Activated CD8-positive, alpha-beta memory T cell treated with anti-CD3 and anti-CD28 coated beads for 4 hours (primary cell): ENCODE measurements at places on chromosomes 1 and 21.

DNA sequence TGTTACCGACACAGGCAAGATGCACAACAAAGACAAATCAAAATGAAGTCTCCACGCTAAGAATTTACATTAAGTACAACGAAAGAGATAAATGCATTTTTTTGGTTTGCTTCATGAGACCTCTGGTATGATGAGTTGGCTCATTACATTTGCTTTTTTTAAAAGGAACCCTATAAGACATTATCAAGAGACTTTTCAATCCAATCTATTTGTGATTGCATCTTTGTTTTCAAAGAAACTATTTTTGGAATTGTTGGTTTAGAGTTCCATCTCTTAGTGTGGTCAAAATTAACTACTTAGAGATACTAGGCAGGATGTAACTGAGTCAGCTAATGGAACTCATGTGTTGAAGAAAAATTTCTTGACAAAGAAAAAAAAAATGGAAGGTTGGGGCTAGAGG is 200.1 kb downstream of the ZC3H11B start:
- no peak for DNase-seq

DNA sequence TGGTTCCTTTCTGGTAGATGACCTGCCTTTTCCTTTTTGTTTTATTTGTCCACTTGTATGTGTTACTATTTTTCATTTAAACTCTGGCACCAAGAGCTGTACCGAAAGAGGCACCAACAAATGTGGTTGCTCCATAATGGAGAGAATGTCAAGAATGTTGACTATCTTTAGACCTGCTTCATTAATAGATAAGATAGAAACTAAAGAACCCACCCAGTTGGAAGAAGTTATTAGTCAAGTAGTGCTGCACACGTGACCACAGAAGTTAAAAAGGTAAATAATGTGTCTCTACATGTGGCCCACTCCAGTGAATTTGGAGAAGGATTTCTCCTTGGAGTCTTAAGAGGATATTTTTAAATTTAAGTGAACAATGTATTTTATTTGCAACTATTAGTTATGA is 9.3 kb downstream of the ATP1A1 start:
- no peak for DNase-seq

- no peak for DNase-seq
Observed at GRCh38 chr1:9350013-9350908, 57.6 kb downstream of the SPSB1 start.

- DNase-seq = no peak
Observed at GRCh38 chr1:15680131-15680530, 4.0 kb upstream of the PLEKHM2 start.

DNA sequence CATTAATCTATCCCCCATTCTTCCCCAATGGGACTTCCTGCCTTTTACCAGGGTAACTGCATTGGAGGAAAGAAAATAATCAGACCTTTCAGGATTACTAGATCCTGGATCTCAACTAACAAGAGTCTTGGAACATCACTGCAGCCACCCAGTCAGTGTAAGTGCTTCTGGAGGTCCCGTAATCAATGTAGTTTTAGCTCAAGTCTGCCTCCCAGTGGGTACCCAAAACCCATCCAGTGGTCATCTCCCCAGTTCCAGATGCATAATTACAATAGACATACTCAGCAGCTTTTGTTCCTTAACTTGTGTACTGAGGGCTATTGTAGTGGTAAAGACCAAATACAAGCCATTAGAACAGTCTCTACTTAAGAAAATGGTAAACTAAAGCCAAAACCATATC is 319.1 kb downstream of the GPATCH2 start:
- DNase-seq = no peak

DNA sequence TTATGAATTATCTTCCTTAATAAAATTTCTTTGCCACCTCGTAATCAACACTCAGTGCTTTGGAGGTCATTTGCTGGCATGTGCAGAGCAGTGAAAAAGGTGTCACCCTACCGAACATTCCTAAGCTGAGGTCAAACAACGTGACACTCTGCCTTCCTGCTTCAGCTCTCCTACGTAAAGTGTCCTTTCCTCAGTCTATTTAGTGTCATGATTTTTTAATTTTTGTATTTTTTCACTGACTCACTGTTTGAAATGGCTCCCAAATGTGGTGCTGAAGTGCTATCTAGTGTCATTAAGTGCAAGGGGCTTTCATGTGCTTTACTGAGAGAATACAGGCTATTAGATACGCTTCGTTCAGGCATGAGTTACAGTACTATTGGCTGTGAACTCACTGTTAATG is 37.0 kb upstream of the ITPKB start:
- DNase-seq = no peak

DNA sequence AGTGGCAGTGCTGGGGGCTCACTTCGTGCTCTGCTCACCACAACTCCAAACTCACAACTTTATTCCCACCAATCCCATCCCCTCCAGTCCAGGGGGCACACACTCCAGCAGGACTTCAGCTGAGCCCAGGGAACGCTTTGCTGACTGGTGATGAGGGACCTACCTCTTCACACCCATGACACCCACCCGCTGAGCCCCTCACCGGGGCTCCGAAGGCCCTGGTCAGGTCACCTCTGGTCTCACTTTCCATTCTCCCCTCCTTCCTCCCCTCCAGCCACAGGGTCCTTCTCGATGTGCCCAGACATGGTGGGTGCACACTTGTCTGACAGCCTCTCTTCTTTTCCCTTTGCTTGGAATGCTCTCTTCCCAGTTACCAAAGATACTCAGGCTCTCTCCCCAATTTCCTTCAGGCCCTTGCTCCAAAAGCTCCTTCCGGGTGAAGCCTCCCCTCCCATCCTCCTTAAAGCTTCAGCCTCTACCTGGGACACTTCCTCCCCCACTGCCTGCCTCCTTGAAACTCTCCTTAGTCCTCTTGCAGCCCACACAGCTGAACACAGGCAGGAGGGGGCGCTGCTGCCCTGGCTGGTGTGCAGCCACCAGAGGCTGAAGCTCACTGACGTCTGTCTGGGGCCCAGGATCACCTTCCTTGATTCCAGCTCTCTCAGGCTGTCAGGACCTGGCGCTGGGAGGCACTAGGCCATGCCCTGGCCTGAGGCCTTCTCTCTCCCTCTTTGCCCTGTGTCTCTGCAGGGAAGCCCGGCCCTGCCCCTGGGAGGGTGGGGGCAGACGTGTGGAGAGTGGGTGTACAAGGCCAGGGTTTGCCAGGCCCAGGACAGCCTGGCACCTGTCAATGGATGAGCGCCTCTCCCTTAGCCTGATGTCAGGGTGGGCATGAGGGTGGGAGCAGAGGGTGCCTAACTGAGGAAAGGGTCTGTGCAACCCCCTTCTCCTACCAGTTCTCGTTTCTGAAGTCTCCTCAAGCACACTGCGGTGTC is 1.6 kb downstream of the KCNE1 start:
- no peak for DNase-seq

DNA sequence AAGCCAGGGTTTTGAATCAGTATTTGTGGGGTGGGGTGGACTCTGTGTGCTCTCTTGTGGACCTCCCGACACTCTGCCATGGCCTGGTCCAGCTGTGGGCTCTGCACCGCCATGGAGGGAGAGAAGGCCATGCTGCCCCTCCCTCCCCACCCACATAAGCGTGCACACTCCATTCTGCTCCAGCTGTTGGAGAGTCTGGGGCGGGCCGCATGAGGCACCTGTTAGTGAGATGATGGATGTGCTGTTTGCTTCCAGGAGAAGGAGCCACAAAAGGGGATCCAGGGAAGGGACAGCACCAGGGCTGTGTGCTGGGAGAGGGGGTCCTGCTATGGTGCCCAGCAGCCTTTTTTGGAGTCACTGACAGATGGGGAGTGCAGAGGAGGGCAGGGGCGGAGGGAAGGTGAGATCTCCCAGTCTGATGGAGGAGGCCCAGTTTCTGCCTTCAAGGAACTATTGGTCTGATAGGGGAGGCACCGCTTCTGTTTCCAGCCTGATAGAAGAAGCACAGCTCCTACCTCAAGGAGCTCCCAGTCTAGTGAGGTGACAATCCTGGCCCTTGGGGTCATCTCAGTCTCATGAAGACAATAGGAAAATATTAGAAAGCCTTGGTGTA is 101.5 kb downstream of the ACTL8 start:
- no peak for DNase-seq

DNA sequence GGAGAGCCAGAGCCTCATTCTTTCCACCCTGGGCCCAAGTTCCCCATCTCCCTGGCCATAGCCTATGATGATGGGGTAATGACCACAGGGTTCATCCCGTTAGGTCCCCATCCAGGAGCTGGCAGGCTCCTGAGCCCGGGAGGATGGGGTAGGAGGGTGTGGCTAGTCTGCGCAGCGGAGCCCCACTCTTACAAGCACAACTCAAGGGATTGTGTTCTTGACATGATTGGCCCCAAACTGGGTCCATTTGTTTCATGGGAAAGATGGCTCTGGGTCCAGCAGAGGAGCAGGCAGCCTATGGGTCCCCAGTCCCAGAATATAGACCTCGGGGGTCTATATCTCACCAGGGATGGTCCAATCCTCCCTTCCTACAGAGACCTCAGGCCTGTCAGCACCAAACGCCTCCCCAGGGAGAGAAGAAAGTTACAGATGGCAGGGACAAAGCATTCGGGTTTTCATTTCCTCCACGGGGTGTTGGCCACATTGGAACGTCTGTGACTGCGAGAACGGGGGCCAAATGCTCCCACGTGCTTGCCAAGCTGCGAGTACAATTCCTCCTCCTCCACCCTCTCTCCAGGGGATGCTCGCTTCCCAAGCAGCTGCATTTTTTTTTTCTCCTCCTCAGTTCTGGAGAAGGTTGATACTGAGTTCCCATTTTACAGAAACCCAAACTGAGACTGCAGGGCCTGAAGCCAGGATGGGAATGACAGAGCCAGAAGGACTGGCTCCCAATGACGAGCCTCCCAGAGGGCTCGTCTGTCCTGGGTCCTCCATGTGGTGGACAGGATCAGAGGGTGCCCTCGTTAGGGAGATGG is 71.0 kb downstream of the DHRS3 start:
- DNase-seq = no peak

GRCh38 chr1:54498383-54499096 is 49.5 kb upstream of the ACOT11 start:
- DNase-seq = no peak

- no peak for DNase-seq
Observed at GRCh38 chr1:17819129-17819802, 64.1 kb downstream of the ACTL8 start.

- DNase-seq = no peak
Observed at GRCh38 chr1:111214074-111214801, 13.3 kb upstream of the CHI3L2 start.

DNA sequence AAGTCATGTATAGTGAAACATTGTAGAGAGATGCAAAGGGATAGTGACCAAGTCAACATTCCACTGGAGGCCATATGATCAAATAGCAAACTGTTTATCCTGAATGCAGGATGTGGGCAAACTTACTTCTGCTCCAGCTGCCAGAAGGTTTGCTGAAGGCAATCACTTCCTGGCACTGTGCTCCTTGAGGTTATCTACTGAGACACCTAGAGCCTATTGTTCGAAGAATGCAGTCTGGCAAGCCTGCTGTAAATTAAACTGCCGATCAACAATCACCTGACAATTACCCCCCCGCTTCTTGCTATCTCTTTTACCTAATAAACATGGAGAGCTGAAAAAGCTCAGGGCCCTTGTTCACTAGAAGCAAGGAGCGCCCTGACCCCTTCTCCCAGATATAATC is 139.4 kb upstream of the B3GALT2 start:
- no peak for DNase-seq

DNA sequence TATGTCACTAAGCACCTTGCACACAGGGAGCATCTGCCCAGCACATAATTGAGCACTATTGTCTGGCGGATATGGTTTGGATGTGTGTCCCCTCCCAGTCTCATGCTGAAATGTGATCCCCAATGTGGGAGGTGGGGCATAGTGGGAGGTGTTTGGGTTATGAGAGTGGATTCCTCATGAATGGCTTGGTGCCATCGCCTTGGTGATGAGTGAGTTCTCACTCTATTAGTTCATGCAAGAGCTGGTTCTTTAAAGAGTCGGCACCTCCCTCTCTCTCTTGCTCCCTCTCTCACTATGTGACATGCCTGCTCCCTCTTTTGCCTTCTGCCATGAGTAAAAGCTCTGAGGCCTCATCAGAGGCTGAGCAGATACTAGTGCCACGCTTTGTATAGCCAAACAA is 9.5 kb downstream of the CTSK start:
- DNase-seq = no peak

- no peak for DNase-seq
Observed at GRCh38 chr21:19353256-19353655, 949.7 kb upstream of the TMPRSS15 start.

DNA sequence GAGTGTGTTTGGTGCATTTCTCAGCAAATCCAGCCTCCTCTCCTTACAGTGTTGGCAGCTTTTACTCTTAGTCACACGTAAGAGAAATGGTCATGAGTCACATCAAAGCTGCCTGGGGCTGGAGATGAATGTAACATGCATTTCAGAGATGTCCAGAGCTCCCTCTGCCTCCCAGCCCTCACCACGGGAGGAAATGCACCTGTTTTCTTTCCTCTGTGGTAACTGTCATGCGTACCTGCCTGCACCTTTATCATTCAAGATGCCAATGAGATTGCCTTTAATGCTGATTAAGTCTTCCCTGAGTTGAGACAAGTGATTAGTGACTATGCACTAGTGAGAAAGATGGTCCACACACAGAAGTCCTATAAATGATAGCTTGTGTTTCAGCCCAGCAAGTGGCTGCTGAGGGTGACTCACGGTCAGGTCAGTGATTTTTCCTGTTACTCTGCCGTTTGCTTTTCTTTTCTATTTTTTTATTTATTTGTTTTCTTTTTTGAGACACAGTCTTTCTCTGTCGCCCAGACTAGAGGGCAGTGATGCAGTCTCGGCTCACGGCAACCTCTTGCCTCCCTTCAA is 277.3 kb upstream of the FMN2 start:
- DNase-seq = no peak

GRCh38 chr1:60699325-60699724 is 383.0 kb upstream of the NFIA start:
- no peak for DNase-seq

- no peak for DNase-seq
Observed at GRCh38 chr1:43706598-43707189, 642 bp upstream of the ST3GAL3 start.

DNA sequence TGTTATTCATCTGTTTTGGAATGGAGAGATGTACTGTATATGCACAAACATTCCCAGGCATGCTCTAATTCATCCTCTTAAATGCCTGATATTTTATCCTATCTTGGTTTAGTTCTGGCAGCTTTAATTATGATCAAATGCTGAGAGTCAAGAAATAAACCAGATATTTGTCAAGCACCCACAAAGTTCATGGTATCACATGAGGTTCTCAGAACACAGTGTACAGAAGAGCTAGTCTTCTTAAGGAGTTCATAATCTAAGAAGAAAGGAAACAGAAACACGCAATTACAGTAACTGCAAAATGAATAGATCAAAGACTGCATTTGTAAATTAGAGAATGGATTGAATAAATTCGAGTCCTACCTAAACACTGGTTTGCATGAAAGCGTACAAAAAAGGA is 58.3 kb upstream of the KCNH1 start:
- DNase-seq = no peak

DNA sequence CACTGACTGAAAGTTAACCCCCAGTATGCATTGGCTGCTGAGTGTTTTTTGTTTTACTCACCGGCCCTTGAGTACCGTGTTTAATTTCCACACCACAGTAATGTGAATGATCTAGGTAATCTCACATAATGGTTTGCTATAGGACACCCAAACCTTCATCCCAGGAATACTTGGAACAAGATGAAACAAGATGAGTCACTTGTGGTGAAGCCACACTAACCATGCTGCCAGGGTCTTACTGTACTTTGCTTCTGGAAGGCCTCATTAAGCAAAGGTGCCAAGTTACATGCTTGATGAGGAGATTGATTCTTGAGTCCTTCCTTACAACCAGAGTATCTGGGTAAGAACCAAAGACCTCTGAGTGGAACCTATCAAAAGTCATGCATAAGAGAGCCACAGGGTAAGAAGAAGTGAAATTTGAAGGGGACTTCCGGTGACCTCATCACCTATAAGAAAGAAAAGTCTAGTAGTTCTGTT is 163.3 kb downstream of the NRIP1 start:
- no peak for DNase-seq

- no peak for DNase-seq
Observed at GRCh38 chr1:241317676-241318075, 39.3 kb downstream of the RGS7 start.
